ENCODE measurements at places on chromosomes 1 and 21.
A peak's percentile ranks its signal among the peaks of the same experiment; 100 is the strongest.

DNA sequence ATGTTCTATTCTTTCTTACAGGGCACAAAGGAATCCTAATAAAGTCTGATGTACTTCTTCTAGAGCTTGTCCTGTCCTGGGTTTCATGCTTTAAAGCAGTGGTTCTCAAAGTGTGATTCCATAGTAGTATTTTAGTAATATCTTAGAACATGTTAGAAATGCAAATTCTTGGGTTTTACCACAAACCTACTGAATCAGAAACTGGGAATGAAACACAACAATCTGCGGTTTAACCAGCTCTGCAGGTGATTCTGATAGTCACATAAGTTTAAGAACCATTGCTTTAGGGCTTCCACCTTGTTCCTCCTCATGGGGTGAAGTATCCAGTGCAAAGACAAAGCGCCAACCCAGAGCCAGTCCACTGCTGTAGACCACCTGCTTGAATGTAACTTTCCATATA lies 41.1 kb downstream of the NGF start:
- peaks cover 1% of the 10 kb centered on the region for H3K4me1 ChIP-seq
- DNase-seq: no peak
- H3K4me3 ChIP-seq: no peak overlapping the region
- H3K27ac ChIP-seq: no peak overlapping the region
- H3K27me3 ChIP-seq: no peaks in the 10 kb centered on the region

- no peaks in the 10 kb centered on the region for H3K27me3 ChIP-seq
- DNase-seq: no peak
- no peaks in the 10 kb centered on the region for H3K4me1 ChIP-seq
- no peak overlapping the region for H3K27ac ChIP-seq
- no peaks in the 10 kb centered on the region for H3K36me3 ChIP-seq
Measured at GRCh38 chr1:56934430-56935060, 31.3 kb downstream of the C8B start.

GRCh38 chr1:159879977-159880376 lies 17.5 kb upstream of the VSIG8 start:
- H3K27ac ChIP-seq: no peak overlapping the region
- no peak for DNase-seq
- H3K27me3 ChIP-seq: no peaks in the 10 kb centered on the region
- H3K4me3 ChIP-seq: no peak overlapping the region
- H3K4me1 ChIP-seq: no peaks in the 10 kb centered on the region

GRCh38 chr1:230335861-230336522 lies 90.1 kb downstream of the PGBD5 start:
- H3K27ac ChIP-seq: no peak overlapping the region
- no peak for DNase-seq
- H3K4me1 ChIP-seq: no peaks in the 10 kb centered on the region
- no peaks in the 10 kb centered on the region for H3K27me3 ChIP-seq
- H3K36me3 ChIP-seq: no peaks in the 10 kb centered on the region

- H3K4me3 ChIP-seq: no peak overlapping the region
- no peaks in the 10 kb centered on the region for H3K27me3 ChIP-seq
- H3K27ac ChIP-seq: no peak overlapping the region
- DNase-seq: peak; percentile 11
Measured at GRCh38 chr1:83959824-83960498, 39.0 kb downstream of the TTLL7 start.

DNA sequence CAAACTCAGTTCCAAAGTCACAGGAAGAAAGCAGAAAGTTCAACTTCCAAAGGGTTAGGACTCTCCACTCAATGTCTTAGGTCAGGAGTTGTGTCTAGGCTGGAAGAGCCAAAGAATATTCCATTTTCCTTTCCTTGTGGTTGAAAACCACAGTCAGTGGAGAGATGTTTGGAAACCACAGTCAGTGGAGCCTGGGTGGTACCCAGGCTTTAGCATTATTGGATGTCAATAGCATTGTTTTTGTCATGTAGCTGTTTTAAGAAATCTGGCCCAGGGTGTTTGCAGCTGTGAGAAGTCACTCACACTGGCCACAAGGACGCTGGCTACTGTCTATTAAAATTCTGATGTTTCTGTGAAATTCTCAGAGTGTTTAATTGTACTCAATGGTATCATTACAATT lies 11.7 kb downstream of the ATF3 start:
- no peaks in the 10 kb centered on the region for H3K27me3 ChIP-seq
- H3K36me3 ChIP-seq: peaks cover 3% of the 10 kb centered on the region
- no peak for DNase-seq
- no peak overlapping the region for H3K27ac ChIP-seq
- H3K4me1 ChIP-seq: no peaks in the 10 kb centered on the region

DNA sequence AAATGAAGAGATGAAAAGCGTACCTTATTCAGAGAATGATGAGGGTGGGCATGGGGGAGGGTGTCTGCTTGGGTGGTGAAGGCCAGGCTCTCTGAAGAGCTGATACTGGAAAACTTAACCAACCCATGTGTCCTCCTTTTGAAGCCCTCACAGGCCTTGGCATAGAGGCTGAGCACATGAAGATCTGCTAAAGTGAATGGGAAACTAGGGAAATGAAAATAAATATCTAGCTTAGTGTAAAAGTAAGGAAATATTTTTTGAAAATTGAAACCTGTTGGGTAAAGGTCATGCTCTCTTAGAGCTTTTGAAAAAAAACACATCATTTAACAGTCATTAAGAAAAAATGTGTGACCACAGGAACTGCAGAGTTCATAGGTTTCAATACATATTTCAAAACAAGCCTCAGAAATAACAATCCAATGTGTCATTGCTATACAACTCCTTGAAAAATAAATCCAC lies 40.5 kb upstream of the RALGPS2 start:
- no peaks in the 10 kb centered on the region for H3K27me3 ChIP-seq
- no peaks in the 10 kb centered on the region for H3K36me3 ChIP-seq
- no peaks in the 10 kb centered on the region for H3K4me1 ChIP-seq
- no peak for DNase-seq

DNA sequence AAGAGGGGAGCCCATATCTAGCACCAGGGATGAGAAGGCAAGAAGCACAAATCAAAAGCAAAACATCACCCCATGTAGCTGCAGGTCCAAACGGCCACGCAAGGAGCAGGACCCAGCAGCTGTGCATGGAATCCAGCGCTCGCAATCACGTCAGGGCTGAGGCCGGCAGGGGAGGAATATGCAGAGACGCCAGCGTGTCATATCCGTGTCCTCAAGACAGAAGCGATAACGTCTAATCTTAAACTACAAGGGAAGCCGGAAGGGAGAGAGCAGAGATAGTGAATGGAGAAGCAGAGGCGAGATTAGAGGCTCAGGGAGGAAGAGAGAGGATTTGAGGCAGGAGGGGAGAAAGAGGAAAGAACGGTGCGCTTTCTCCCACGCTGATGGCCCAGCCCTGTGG lies 39.1 kb downstream of the FBXO2 start:
- H3K4me3 ChIP-seq: no peak overlapping the region
- H3K27me3 ChIP-seq: no peaks in the 10 kb centered on the region
- H3K36me3 ChIP-seq: no peaks in the 10 kb centered on the region
- no peak for DNase-seq

DNA sequence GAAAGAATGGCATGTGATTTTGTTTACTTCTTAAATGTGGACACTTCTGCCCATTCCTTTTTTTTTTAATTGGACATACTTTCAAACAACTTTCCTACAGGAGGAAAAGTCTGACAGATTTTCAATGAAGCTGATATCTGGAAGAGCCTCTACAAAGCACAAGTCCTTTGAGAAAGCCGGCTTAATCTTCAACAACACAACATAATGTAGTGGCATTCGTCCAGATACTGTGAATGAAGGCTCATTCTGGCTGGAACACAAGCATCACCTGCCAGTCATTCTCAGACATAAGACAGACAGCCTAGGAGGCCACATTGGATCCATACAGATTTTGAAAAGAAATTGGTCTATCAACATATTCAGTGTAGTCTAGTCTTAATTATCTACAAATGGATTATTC lies 4.9 kb downstream of the OTUD7B start:
- no peaks in the 10 kb centered on the region for H3K36me3 ChIP-seq
- H3K27me3 ChIP-seq: no peaks in the 10 kb centered on the region
- no peak for DNase-seq
- H3K4me1 ChIP-seq: peaks cover 2% of the 10 kb centered on the region
- H3K4me3 ChIP-seq: no peak overlapping the region

GRCh38 chr1:202162047-202162417 lies 1.6 kb upstream of the PTPN7 start:
- H3K27me3 ChIP-seq: no peaks in the 10 kb centered on the region
- H3K4me1 ChIP-seq: peaks cover 26% of the 10 kb centered on the region
- H3K36me3 ChIP-seq: no peaks in the 10 kb centered on the region
- no peak overlapping the region for H3K4me3 ChIP-seq
- H3K27ac ChIP-seq: no peak overlapping the region

DNA sequence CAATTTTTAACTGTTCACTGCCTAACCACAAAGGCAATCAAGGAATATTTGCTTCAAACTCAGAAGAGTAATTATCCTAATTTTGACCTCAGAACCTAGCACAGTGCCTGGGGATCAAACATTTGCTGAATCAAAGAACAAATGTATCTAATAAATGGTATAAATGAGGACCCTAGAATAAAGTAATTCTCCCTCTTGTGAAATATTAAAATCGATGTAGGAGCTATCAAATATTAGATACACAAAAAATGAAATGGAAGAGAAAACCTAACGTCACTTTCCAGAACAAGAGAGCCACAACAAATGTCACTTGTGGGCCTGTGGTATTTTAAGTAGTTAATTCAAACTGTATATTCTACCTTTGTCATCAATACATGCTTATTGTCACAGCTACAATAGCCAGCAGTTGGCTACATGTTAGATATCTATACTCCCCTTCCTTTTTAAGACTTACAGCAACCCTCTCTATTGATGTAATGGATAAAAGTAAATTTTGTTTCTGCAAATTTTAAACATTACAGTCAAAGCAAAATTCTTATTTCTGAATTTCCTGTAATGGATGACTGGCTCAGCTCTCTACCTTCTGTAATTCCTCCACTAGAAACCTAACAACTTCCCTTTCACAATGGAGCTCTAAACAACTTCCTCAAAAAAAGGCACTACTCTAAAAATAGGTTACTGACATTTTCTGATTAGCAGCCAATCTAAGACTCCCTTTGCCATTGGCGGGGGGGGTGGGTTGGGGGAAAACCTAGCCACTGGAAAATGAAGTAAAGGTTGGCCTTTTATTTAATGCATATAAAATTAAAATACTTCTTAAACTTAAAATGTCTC lies 37.6 kb downstream of the PUM1 start:
- no peak for DNase-seq
- H3K4me3 ChIP-seq: no peak overlapping the region
- H3K36me3 ChIP-seq: no peaks in the 10 kb centered on the region

GRCh38 chr1:198361237-198361767 lies 179.2 kb downstream of the ATP6V1G3 start:
- no peaks in the 10 kb centered on the region for H3K4me1 ChIP-seq
- DNase-seq: no peak
- no peaks in the 10 kb centered on the region for H3K27me3 ChIP-seq
- no peaks in the 10 kb centered on the region for H3K36me3 ChIP-seq
- H3K27ac ChIP-seq: no peak overlapping the region

DNA sequence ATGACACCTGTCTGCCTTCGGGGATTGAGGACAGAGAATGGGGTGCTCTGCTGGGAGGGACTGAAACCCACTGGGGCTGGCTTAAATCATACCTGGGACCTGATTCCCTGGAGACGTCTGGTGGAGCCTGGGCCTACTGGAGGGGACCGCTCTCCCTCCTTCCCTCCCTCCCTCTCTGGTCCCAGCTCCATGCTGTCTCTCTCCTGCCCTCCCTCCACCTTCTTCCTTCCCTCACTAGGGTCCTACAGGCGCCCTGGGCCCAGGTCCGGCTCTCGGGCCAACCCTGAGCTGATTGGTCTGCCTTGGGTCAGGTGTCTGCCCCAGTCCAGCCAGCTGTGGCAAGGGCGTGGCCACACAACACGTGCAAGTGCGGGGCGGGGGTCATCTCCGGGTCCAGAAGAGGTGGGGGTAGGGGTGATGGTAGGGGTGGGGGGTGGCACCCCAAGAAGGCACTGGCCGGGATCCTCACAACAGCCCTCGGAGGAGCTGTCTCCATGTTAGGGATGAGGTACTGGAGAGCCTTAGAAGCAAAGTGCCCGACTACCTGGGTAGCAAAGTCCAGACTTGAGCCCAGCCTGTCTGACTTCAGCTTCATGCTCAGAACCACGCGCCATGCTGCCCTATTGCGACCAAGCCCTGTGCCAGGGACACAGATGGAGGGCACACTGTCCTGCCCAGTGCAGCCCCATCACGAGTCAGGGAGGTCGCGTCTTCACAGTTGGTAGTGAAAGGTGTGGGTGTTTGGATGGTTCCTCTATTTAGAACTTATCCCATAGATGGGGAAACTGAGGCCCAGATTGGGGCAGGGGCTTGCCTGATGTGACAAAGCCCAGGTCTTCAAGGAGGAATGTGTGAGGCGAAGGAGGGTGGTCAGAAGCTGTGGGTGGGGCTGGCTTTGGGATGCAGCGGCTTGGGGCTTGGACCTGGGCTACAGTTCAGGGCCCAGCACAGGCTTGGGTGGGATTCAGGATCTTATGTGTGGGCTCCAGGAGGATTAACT lies 574.1 kb downstream of the PTPRU start:
- no peaks in the 10 kb centered on the region for H3K27me3 ChIP-seq
- H3K36me3 ChIP-seq: no peaks in the 10 kb centered on the region
- H3K27ac ChIP-seq: no peak overlapping the region
- H3K4me3 ChIP-seq: no peak overlapping the region
